ENCODE measurements at places on chromosomes 7 and 10. TPM values are rescaled to one million over a fixed set of nuclear protein-coding genes. Genes with fewer than 3 reads are reported as not detected.

GRCh38 chr10:101062232-101063049 is 652 bp downstream of the KAZALD1 start:
- H3K4me1 ChIP-seq = peaks cover 4% of the 10 kb centered on the region
- H3K27me3 ChIP-seq = peaks cover 7% of the 10 kb centered on the region
- no peak overlapping the region for H3K27ac ChIP-seq
- no peaks in the 10 kb centered on the region for H3K36me3 ChIP-seq
- H3K4me3 ChIP-seq = no peak overlapping the region
- peak; percentile 81 for DNase-seq

GRCh38 chr7:50315739-50316671 is 11.5 kb downstream of the IKZF1 start:
- DNase-seq = no peak
- no peaks in the 10 kb centered on the region for H3K27me3 ChIP-seq
- no peak overlapping the region for H3K27ac ChIP-seq
- no peaks in the 10 kb centered on the region for H3K36me3 ChIP-seq

The NEUROG3 gene
- not detected for total RNA-seq

DNA sequence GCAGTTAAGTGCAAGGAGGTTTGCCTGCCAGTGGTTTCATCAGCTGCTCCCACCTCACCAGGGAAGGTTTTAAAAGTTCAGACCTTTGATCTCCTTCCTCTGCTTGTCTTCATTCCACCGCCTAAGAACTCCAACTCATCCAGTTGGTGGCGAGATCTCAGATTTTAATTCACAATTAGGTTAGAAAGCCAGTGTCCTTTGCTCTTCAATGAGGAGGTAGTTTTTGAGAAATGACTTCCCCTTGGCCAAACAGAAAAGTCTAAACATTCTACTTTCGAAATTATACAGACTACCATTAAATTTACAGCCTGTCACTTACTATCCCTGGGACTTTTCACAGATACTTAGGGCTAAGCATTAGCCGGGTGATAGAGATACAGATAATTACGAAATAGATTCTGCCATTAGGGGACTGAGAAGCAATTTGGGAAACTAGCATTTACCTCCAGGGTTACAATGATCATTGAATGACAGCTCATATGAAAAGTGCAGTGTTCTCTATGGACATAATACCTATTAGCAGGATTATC is 513.4 kb upstream of the GHITM start:
- no peak for DNase-seq
- H3K36me3 ChIP-seq = no peaks in the 10 kb centered on the region
- H3K27ac ChIP-seq = no peak overlapping the region
- H3K4me3 ChIP-seq = no peak overlapping the region
- no peaks in the 10 kb centered on the region for H3K4me1 ChIP-seq

The NEBL gene
- total RNA-seq = 21.2 TPM

DNA sequence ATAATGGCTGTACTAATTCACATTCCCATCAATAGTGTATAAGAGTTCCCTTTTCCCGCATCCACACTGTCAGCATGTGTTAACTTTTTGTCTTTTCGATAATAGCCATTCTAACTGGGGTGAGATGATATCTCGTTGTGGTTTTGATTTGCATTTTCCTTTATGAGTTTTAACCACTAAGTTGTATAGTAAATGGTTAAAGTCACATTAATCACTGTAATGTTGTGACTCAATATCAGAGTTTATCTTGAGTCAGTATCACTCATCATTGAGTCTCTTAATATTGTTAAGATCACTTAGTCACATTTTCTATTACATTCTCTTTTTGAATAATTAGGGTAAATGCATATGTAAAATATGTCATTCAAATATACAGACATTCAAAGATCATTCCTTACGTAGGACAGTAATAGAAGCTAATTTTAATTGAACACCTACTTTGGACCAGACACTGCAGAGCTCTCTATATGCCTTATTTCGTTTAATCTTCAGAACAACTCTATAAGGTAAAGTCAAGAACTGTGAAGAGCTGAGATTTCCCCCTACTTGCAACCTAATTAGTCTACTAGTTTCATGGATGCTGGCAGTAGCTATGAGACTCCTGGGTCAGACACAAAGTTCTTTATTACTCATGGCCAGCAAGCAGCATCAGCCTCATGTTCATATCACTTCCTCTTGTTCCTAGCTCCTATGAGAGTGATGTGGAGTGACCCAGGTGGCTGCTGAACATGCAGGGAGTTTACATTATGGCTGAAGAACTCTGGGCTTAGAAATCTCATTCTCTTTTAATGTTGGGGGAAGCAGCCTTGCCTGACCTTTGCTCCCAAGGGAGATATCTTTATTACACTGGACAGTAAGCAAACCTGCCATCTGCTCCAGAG is 30.5 kb downstream of the CREB5 start:
- H3K4me1 ChIP-seq = no peaks in the 10 kb centered on the region
- H3K27ac ChIP-seq = no peak overlapping the region

The ATRNL1 gene
- 7.1 TPM for total RNA-seq

The SFRP5 gene
- 0.31 TPM for total RNA-seq

The KIF11 gene
- total RNA-seq = 1.6 TPM

DNA sequence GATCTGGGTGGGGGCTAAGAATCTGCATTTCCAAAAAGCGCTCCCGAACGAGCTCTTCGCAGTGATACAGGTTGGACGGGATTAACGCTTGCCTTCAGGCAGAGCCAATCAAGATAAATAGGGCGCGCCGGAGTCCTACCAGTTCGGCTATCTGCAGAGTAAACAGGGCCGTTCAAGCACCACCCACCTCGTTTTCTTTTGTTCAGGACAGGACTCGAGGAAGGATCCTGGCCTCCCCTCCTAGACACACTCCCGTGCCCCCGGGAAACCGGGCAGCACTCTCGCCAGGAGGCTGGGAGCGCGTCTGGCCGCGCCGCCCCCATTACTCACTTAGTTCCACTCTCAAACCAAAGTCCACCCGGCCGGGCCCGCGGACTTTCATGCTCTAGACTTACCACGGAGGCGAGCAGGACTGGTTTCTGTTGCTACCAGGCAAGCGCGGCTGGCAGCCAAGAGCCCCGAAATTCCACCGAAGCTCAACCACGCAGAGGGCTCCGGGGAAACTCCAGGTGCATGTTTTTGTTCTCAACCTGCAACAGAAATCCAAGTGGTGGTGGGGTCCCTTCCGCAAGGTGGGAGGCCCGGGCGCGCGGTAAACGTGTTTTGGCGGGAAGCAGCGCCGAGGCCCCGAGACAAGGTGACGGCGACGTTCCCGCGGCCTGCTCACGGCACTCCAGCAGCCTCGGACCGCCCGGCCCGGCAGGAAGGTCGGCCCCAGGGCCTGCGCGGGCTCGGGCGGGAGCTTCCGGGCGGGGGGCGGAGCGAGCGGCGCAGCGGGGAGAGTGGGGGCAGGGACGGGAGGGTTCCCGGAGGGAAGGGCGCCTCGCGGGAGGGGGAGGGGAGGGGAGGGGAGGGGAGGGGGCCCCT is 12.7 kb downstream of the HNRNPF start:
- H3K27me3 ChIP-seq = no peaks in the 10 kb centered on the region
- H3K36me3 ChIP-seq = peaks cover 28% of the 10 kb centered on the region
- peak overlapping the region; percentile 86 for H3K4me3 ChIP-seq
- H3K27ac ChIP-seq = peak overlapping the region; percentile 97
- peak; percentile 86 for DNase-seq

The KNDC1 gene
- 8.7 TPM for total RNA-seq

The GIMAP8 gene
- 24.3 TPM for total RNA-seq

DNA sequence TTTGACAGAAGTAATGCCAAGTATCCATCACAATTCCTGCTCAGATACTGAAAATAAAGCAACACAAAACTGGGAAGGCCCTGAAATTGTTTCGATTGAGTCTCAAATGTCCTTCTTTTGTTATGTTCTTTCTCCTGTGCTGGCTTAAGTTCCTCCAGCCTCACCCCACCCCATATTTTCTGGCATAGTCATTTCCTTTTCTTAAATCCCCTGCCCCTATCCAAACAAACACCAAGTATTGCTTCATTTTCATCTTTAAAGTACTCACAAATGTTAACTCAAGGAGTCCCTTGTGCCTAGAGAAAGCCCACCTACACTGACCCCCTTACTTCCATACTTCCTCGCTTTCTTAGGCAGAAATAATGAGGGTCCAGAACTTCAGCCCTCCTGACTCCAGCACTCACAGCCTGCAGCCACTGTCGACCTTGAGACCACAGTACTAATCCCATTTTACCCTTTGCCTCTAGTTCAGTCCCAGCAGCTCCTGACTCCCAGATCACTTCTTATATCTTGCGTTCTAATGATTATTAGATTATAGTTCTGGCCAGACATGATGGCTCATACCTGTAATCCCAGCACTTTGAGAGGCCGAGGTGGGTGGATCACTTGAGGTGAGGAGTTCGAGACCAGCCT is 73.2 kb upstream of the ST8SIA6 start:
- H3K27ac ChIP-seq = no peak overlapping the region
- no peaks in the 10 kb centered on the region for H3K27me3 ChIP-seq
- H3K36me3 ChIP-seq = no peaks in the 10 kb centered on the region

The DEPP1 gene
- total RNA-seq = 146 TPM

- H3K27me3 ChIP-seq = no peaks in the 10 kb centered on the region
- H3K36me3 ChIP-seq = no peaks in the 10 kb centered on the region
- no peak overlapping the region for H3K27ac ChIP-seq
- H3K4me3 ChIP-seq = no peak overlapping the region
- DNase-seq = no peak
Measured at GRCh38 chr7:129184981-129185670, 3.3 kb upstream of the SMO start.

GRCh38 chr7:55343002-55343781 is 21.9 kb upstream of the LANCL2 start:
- no peak overlapping the region for H3K27ac ChIP-seq
- H3K4me1 ChIP-seq = no peaks in the 10 kb centered on the region
- no peak for DNase-seq
- no peaks in the 10 kb centered on the region for H3K27me3 ChIP-seq
- no peaks in the 10 kb centered on the region for H3K36me3 ChIP-seq
- no peak overlapping the region for H3K4me3 ChIP-seq

- DNase-seq = peak; percentile 33
- no peak overlapping the region for H3K27ac ChIP-seq
- no peak overlapping the region for H3K4me3 ChIP-seq
- peaks cover 19% of the 10 kb centered on the region for H3K4me1 ChIP-seq
- H3K36me3 ChIP-seq = no peaks in the 10 kb centered on the region
Measured at GRCh38 chr7:26368542-26368941, 76.9 kb downstream of the SNX10 start.

- peak; percentile 39 for DNase-seq
- no peaks in the 10 kb centered on the region for H3K27me3 ChIP-seq
- no peak overlapping the region for H3K27ac ChIP-seq
- no peaks in the 10 kb centered on the region for H3K36me3 ChIP-seq
- H3K4me1 ChIP-seq = no peaks in the 10 kb centered on the region
Measured at GRCh38 chr10:2972216-2972615, 95.1 kb upstream of the PFKP start.

The NPSR1 gene
- total RNA-seq = not detected

- peak overlapping the region; percentile 32 for H3K27ac ChIP-seq
- DNase-seq = no peak
- no peaks in the 10 kb centered on the region for H3K36me3 ChIP-seq
- no peaks in the 10 kb centered on the region for H3K27me3 ChIP-seq
- H3K4me1 ChIP-seq = peaks cover 10% of the 10 kb centered on the region
- H3K4me3 ChIP-seq = no peak overlapping the region
Measured at GRCh38 chr10:78744491-78745090, 324.2 kb upstream of the ZMIZ1 start.

The MUC12 gene
- total RNA-seq = 3.8 TPM

DNA sequence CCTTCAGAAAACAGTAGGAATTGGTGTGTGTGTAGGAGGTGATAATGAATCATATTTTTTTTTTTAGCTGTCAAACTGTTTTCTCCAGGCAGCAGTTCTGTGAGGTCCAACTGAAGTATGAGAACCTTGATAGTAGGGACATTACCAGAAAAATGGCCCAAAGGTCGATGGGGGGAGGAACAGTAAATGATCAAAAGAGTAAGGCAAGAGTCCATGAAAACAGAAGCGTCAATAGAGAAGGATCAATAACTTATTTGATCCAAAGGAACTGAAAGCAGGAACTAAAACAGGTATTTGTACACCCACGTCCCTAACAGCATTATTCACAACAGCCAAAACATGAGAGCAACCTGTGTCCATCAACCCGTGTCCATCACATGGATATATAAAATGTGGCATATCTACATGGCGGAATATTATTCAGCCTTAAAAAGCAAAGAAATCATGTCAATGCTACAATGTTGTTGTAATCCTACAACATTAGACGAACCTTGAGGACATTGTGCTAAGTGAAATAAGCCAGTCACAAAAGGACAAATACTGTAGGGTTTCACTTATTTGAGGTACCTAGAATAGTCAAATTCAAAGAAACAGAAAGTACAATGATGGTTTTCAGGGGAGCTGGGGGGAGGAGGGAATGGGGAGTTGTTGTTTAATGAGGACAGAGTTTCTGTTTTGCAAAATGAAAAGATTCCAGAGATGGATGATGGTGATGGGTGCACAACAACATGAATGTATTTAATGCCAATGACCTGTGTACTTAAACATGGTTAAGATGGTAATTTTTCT is 214.0 kb upstream of the KLF14 start:
- peaks cover 10% of the 10 kb centered on the region for H3K36me3 ChIP-seq
- no peak overlapping the region for H3K4me3 ChIP-seq

DNA sequence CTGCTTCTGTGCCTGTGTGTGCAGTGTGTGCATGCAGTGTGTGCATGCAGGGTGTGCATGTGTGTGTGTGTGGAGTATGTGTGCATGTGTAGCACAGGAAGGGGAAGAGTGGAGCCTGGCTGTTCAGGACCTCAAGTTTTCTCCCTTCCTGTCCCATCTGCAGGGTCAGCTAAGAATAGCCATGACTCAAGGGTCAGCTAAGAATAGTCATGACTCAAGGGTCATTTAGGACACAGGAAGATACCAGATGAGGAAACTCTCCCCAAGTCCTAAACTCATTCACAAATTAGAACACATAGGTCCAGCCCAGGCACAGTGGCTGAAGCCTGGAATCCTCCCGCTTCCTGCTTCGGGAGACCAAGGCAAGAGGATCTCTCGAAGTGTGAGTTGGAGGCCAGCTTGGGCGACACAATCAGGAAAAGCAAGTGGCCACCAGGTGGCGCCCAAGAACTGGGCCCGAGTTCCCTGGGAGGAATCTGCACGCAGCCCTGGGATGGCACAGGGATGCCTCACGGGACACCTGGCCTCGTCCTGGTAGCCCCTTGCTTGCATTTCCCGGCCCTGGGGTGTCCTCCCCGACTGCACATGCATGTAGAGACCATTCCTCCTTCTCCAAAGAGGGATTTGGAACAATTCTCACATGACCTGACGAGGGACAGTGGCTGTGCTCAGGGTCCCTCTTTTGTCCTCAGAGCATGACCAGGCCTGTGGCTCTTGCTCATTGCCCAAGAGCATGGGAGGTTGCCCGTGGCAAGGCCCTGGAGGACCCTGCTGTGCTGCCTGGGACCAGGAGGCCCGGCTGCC is 21.4 kb upstream of the VOPP1 start:
- H3K4me3 ChIP-seq = no peak overlapping the region
- no peaks in the 10 kb centered on the region for H3K36me3 ChIP-seq
- H3K27me3 ChIP-seq = no peaks in the 10 kb centered on the region
- H3K27ac ChIP-seq = no peak overlapping the region

- DNase-seq = no peak
- no peak overlapping the region for H3K27ac ChIP-seq
- no peaks in the 10 kb centered on the region for H3K27me3 ChIP-seq
Measured at GRCh38 chr7:38282081-38282480, 8.6 kb upstream of the TARP start.

The HOXA2 gene
- 2.9 TPM for total RNA-seq

Measured in kidney (tissue), 22 donors.